ENCODE measurements at places on chromosomes 11 and 22. TPM values are rescaled to one million over a fixed set of nuclear protein-coding genes. Genes with fewer than 3 reads are reported as not detected.

MRGPRX4 gene
- total RNA-seq, result not detected

DNA sequence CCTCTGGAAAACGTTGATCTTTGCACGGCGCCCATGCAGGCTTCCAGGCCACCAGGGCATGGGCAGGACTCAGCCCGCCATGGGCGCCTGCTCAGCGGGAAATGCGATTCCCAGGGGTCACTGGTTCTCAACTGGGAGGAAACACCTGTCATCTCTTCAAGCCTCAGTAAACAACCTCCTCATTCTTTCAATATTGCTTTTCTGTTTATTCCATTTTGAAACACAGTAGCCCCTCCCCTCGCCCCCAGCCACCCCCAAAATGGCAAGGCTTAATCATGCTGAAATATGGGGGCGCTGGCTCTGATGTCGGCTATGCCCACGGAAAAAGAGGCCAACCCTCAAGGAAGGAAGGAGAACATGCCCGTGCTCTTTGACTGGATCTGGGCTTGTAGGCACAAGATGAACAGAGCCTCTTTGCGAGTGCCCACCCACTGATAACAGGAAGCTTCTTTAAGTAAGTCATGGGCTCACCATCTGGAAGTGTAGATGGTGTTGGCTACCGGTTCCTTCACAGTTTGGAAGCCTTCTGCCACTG lies 594 bp upstream of the POU2AF1 start:
- DNase-seq, result no peak

GRCh38 chr22:33129621-33130020 lies 71.4 kb upstream of the SYN3 start:
- DNase-seq, result no peak

GRCh38 chr11:108559340-108559739 lies 34.2 kb downstream of the EXPH5 start:
- no peak for DNase-seq

DNA sequence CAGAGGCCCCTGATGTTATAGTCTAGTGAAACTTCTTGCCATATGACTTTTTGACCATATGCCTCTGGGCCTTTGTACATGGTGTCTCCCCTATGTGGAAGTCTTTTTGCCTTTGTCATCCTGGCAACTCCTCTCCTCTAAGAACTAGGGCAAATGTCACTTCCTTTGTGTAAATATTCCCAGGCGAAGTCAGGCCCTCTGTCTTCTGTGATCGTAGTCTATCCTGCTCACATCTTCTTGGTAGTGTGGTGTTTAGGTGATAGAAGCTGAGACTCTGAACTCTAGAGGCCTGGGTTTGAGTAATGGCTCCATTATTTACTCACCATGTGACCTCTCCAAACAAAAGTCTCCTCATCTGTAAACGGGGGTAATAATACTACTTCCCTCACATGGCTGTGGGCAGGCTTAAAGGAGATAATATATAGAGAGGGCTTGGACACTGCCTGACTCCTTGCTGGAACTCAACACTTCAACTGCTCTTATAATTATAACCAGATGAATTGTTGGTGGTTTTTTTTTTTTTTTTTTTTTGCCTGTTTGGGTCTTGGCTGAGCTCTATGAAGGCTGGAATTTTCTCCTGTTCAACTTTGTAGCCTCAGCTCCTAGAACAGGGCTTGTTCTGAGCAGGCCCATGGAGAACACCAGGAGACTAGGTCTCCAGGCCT lies 43.8 kb downstream of the INSC start:
- no peak for DNase-seq

GRCh38 chr11:58905721-58906547 lies 33.4 kb upstream of the GLYATL1 start:
- no peak for DNase-seq

GRCh38 chr22:38317122-38317994 lies at the start of gene CSNK1E:
Gene CSNK1E (minus strand): TSS chr22:38317433. CDS start chr22:38314157, 3,276 bp downstream.
- peak; percentile 73 for DNase-seq

GRCh38 chr22:45376703-45377102 lies 36.7 kb downstream of the SMC1B start:
- DNase-seq, result no peak
